ENCODE measurements at places on chromosomes 3 and 15.

DNA sequence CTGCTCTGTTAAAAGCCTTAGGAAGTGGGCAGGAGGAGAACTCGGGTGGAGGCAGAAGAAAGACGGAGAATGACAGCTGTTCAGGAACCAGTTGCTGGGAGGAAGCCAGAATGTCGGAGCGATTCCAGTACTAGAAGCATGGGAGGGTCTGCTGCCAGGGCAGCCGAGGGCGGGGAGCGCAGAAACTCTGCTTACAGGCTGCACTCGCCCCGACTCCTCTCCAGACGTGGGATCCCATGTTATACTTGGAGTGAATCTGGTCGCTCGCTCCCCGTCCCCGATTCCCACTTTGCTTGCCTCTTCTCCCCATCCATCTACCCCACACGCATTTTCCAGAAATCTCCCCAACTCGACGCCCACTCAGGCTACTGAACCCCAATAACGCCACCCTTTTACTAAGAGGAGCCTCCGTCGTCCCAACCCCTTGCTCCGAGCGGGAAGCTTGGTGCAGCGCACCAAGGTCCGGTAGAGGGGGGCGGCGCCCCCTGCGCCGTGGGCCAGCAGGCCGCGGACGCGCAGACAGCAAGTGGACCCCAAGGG lies 665 bp downstream of the GATM start:
- peak; percentile 2 for DNase-seq

- DNase-seq: no peak
Observed at GRCh38 chr15:80989081-80989517, 520 bp downstream of the MESD start.

DNA sequence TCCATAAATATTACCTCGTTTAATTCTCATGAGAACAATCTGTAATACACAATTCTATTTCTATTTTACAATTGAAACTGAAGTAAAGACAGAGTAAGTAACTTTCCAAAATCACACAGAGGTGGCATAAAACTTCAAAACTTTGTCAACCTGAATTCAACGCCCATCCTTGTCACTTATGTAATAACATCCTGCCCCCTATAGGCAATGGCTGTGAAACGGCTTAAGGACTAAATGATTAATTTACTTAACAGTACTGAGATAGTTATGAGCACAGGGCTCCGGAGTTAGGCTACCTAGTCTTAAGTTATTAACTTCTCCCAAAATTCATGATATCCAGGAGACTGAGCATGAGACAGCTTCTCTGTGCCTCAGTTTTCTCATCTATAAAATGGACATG lies 293.1 kb upstream of the CHRM5 start:
- peak; percentile 3 for DNase-seq

DNA sequence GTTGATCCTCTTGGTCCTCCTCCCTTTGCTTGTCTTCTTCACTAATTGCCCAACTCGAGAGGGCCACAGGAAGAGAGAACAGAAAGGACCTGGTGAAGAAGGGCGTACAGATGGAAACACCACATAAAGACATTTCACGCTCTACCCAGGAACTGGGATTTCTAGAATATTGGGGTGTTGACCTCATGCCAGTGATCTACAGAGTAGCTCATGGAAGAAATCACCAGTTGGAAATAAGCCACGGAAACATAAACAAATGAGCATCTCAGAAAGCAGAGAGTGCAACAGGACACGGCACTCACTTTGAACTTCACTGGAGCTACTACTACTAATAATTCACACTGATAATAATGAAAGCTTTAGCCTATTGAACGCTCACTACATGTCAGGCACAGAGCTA lies 84.6 kb upstream of the ARHGEF3 start:
- no peak for DNase-seq

- DNase-seq: no peak
Observed at GRCh38 chr3:132605374-132605792, 8.3 kb downstream of the ACKR4 start.

DNA sequence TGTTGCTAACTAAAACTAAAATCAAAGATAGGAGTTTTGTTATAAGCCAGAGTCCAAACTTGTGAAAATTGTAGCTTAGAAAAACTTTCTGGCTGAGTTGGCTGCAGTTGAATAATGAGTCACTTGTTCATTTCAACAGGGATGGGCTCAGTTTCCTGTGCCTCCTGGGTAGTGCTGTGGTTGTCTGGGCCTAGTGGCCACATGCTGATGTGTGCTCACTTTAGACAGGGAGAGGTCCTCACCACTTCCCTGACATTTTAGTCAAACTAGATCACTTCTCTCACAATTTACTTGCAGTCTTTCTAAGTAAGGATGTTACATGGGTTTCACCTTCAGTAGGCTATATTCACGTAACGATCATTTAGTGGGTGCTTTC lies 6.3 kb upstream of the UBE2Q2 start:
- peak; percentile 85 for DNase-seq

GRCh38 chr15:41039121-41039520 lies 77.0 kb downstream of the INO80 start:
- DNase-seq: no peak

DNA sequence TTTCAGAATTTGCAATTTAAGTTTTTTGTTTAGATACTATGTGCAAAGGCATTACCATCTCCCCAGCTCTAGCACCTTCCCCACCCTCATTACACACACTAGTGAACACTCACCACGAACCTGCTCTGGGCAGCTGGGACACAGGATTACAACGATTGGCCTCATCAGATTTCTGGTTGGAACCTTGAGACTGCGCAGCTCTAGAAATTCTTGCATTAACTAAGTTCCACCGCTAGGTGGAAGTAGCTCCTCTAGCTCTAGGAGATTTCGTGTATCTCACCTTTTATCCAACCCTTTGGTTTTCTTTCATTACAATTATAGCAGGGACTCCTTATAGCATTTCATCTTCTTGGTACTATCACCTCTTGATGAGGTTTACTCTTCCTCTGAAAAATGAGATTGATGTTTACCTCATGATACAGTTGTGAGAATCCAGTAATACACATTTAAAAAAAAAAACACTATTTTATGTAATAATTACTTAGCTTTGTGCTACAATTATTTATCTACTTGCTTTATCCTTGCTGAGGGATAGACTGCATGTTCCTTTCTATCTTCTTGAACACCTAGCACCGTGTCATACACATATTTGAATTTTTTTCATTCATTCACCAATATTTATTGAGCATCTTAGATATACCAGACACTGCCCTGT lies 28.7 kb upstream of the PLOD2 start:
- peak; percentile 64 for DNase-seq

GRCh38 chr15:81209635-81210034 lies 13.0 kb downstream of the IL16 start:
- DNase-seq: no peak

DNA sequence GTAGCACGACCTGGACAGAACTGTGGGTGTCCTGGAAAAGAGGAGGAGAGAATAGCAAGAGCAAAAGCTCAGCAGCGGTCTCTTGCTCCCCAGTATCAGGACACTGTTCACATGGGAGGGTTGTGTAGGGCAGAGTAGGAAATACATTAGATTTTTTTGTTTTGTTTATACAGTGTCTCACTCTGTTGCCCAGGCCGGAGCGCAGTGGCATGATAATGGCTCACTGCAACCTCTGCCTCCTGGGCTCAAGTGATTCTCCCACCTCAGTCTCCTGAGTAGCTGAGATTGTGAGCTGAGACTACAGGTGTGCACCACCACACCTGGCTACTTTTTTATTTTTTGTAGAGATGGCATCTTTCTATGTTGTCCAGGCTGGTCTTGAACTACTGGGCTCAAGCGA lies 53.3 kb downstream of the FNDC3B start:
- DNase-seq: no peak

DNA sequence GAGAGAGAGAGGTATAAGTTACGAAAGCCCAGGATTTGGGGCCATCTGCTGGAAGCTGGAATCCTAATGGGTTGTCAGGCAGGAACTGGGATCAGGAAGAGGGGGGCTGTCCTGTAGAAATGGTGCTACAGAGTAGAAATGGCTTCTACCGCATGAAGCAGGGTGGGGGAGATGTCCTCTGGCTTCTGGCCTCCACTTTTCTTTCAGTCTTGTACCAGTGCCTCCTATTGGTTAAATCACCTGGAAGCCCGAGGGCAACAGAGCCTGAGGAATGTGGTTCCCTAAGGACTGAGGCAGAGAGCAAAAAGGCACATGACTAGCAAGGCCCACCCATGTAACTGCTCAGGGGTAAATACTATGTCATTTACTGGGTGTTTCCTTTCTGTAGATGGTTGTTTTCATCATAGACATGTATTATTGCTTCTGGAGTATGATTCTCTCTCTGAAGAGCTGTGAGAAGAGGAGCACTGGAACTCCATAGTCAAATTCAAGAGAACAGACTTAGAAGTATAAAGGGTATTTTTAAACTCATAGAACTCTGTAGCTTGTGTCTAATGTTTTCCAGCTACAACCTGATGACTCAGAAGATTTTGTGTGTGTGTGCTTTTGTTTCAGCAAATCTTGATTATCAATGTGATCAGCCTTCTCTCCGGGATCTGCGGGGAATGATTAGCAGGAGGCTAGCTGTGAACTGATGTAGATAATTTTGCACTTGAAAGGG lies 20.2 kb upstream of the MITF start:
- no peak for DNase-seq

DNA sequence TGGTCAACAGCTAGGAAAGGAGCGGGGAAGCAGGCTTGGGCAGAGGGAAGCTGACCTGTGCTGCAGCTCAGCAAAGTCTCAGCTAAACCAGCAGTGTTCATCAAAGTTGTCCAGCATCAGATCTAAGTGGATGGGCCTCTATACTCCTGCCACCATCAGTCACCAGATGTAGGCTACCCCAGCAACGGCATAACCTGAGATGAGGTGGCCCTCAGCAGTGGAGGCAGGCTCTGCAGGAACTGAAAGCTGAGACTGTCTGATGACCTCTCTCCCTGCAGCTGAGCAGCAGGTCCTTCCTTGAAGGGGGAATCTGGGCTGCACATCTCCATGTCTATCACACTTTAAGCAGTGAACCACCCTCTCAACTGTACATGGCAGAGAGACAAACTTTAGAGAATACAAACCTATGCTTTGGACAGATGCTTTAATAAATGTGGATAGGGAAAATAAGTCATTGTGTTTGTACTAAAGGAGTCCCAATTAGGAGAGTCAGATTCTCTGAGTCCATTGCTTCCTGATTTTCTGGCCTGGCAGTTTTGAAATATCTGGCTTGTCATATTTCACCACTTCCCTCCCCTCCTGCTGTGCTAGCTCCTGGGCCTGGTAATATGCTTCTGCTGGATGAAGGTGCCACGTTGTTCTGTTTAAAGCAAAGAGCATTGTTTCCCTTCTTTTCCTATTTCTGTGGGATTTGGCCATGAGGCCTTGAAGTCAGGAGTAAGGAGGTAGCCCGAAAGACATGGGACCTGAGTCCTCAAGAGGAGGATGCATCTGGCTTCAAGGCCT lies 11.1 kb upstream of the PSTPIP1 start:
- peak; percentile 19 for DNase-seq

GRCh38 chr3:38957296-38957695 lies 94.4 kb downstream of the SCN11A start:
- DNase-seq: no peak

- no peak for DNase-seq
Observed at GRCh38 chr3:123511726-123512125, 62.8 kb upstream of the ADCY5 start.

GRCh38 chr3:173913974-173914421 lies 516.5 kb downstream of the NLGN1 start:
- peak; percentile 72 for DNase-seq

- no peak for DNase-seq
Observed at GRCh38 chr3:34421762-34422161, 623.3 kb downstream of the PDCD6IP start.

GRCh38 chr3:190566043-190566933 lies 52.4 kb downstream of the IL1RAP start:
- DNase-seq: peak; percentile 100

- peak; percentile 94 for DNase-seq
Observed at GRCh38 chr3:141710888-141711616, 27.0 kb upstream of the RNF7 start.

GRCh38 chr15:88303395-88303794 lies 46.9 kb upstream of the NTRK3 start:
- DNase-seq: no peak

GRCh38 chr3:177646749-177647148 lies 449.5 kb upstream of the TBL1XR1 start:
- DNase-seq: no peak

DNA sequence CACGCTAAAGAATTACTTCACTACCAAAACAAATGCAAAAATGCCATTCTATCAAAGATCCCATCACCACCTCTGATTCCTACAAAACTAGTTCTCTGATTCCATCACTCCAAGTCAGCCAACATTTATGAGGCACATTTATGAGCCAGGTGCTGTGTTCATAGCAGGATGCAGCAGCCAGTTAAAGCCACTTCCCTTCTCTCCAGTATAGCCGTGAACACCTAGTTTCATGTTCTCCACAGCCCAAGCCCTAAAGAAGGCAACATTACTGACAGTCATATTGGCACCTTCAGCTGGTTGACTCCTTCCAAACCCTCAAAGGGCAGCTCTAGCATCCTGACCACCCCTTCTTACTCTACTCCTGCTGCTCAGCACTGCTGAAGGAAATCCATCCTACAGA lies 36.4 kb downstream of the RYK start:
- no peak for DNase-seq

GRCh38 chr3:185205865-185206264 lies 48.0 kb downstream of the EHHADH start:
- no peak for DNase-seq
